ENCODE measurements at places on chromosomes 7 and 10.

GRCh38 chr7:133051066-133051465 is 30.8 kb downstream of the CHCHD3 start:
- DNase-seq: peak; percentile 18

DNA sequence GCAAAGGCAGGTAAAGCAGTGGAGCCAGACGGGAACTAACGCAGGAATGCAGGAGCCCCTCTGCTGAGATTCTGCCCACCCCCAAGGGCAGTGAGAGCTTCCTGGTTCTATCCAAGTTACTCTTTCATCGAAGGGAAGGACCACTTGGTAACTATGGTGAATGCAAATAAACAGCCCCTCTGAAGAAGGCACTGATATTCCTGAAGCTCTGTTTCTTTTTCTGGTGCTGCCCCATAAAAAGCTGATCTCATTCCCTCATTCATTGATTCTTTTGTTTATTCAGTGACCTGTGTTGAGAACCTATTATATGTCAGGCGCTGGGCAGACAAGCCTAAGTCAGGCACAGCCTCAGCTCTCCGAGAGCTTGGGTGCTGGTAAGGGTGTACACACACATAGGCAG is 217.3 kb downstream of the SNX10 start:
- no peak for DNase-seq

DNA sequence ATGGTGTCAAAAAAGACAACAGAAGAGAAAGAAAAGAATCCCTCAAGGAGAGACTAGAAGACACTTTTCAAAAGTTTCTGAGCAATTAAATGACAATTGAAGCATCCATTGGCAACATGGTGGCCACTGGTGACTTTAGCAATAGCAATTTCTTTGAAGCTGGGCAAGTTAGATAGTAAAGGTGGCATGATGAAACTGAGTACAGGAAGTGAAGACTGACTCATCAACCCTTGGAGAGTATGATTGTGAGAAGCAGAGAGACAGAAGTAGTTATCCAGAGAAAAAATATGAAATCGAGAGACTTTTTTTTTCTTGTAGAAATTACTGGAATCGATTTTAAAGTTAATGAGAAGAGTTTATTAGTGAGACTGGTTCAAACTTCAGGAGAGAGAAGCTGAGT is 52.5 kb downstream of the DGKB start:
- DNase-seq: no peak

DNA sequence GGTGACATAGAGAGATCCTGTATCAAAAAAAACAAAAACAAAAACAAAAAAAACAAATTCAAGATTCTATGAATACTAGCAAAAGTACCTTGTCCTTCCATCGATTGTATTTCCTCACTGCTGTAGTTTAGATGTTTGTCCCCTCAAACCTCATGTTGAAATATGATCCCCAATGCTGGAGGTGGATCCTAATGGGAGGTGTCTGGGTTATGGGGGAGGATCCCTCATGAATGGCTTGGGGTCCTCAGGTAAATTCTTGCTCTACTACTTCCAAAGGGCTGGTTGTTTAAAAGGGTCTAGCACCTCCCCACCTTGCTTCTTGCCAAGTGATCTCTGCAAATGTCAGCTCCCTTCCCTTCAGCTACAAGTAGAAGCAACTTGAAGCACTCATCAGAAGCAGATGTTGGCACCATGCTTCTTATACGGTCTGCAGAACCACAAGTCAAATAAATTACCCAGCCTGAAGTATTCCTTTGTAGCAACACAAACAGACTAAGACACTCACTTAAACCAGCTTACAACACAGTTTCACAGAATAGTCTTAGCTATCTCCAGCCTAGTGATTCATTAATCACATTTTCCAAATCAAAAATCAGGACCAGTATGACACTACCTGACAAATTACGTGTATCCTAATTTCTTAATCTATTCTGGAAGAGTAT is 20.7 kb downstream of the ABI1 start:
- no peak for DNase-seq

DNA sequence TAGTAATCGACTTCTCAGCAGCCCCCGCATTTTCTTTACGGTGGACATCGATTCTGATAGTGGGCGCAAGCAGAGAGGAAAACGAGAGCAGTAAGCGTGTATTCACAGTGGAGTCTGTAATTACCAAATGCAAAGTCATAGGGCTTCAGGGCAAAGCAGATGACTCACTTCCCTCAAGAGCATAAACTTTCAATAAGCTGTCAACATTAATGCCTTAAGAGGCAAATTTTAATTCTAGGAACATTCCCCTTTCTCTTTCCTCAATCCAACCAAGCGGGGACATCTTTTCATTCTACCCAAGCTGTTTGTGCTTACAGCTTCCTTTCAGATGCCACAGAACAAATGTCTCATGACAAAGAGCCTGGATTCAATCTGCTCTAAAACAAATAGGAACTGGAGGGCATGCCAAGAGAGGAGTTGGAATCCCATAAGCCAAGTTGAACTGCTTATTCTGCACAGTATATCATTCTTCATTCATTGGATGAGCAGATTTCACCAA is 48.6 kb downstream of the MALSU1 start:
- peak; percentile 44 for DNase-seq

GRCh38 chr10:45581216-45581549 is 91.4 kb downstream of the ZFAND4 start:
- no peak for DNase-seq

DNA sequence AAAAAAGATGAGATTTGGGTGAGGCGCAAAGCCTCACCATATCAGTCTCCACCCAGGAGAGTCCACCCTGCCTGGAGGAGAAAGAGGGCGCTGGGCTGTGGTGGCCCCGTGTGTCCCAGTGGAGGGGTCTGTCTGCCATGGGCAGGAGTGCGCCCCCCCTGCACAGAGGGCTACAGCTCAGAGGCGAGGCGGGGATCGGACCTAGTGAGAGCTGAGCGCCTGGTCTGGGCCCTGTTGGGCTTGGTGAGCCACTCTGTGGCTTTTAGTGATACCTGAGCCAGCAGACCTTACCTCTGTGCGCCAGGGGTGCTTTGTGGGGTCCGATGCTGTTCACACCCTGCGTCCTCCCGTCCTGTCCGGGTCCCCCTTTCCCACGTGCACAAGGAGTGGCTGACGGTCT is 25.9 kb upstream of the GNA12 start:
- no peak for DNase-seq

- no peak for DNase-seq
Measured at GRCh38 chr10:75466886-75467285, 35.5 kb downstream of the LRMDA start.

- DNase-seq: no peak
Measured at GRCh38 chr7:149469806-149470205, 8.9 kb upstream of the ZNF777 start.

DNA sequence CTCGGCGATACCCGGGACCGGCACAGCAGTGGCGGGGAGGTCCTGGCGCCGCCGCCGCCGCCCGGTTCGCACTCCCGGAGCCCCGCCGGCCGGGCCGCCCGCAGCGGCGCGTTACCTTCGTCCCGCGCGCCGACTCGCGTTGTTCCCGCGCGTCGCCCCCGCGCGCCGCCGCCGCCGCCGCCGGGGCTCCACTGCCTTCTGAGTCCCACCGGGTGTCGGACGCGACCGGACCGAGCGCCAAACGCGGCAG is at the start of gene EZH2:
Gene EZH2 (minus strand): TSS at position 243 of the 250 bp plus-strand sequence. CDS start 36,993 bp downstream, outside the sequence.
- DNase-seq: no peak

GRCh38 chr10:63217120-63217605 is 84.0 kb downstream of the NRBF2 start:
- DNase-seq: peak; percentile 3

DNA sequence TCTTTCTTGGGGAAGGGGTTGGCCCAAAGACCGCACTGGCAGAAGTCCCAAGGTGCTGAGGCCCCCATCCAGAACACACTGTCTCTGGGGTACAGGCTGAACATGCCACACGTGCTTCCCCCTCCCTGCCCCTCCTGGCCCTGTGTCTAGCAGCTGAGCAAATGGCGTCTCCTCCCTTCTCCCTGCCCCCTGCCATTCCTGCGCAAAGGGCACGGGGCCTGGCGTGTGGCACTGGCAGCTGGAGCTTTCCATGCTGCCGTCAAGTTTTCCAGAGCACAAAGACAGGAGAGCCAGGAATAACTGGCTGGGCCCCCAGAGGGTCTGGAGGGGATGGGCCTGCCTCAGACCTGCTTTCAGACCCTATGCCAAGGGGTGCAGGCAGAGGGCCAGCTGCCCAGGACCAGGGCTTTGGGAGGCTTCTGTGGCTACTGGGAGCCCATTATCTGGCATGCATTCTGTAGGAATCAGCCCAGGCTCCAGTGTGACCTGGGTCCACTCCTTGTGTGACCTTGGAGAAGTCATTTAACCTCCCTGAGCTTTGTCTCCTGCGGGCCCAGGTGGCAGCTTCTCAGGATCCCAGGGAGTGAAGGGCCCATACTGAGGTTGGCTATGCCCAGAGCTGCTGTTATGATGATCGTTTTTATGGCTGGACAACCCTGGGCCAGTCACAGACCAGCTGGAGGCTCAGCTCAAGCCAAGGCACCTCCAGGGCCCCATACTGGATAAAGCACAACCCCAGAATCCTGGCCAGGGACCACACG is 710 bp upstream of the LDB3 start:
- DNase-seq: no peak

DNA sequence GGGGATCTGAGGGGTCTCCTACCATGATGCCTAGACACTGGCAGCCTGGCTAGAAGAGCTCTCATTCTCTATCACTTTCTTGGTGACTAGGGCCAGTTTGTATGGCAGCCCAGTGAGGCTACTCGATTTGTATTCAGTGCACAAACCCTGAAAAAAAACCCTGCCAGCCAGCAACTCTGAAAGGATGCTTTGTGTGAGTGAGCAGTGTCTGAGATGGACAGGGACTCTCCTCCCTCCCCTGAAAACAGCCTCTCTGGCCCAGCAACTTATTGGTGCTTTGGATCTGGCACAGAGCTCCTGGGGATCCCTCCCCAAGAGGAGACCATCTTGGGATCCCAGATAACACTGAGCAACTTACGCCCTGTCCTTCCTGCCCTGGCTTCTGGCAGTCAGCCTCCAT is 10.8 kb upstream of the LRRC4 start:
- DNase-seq: no peak

GRCh38 chr7:44378744-44379143 is 53.4 kb upstream of the CAMK2B start:
- no peak for DNase-seq

GRCh38 chr7:92034116-92034515 is 93.5 kb downstream of the AKAP9 start:
- no peak for DNase-seq

GRCh38 chr7:33873981-33874750 is 31.2 kb upstream of the BMPER start:
- DNase-seq: no peak

Measured in NCI-H2227 treated with DMSO at 0.1 percent for 48 hours (cell line).